Osteocyte (in vitro differentiated cells): ENCODE measurements at places on chromosomes 7 and 10. TPM values are rescaled to one million over a fixed set of nuclear protein-coding genes. Genes with fewer than 3 reads are reported as not detected.

DNA sequence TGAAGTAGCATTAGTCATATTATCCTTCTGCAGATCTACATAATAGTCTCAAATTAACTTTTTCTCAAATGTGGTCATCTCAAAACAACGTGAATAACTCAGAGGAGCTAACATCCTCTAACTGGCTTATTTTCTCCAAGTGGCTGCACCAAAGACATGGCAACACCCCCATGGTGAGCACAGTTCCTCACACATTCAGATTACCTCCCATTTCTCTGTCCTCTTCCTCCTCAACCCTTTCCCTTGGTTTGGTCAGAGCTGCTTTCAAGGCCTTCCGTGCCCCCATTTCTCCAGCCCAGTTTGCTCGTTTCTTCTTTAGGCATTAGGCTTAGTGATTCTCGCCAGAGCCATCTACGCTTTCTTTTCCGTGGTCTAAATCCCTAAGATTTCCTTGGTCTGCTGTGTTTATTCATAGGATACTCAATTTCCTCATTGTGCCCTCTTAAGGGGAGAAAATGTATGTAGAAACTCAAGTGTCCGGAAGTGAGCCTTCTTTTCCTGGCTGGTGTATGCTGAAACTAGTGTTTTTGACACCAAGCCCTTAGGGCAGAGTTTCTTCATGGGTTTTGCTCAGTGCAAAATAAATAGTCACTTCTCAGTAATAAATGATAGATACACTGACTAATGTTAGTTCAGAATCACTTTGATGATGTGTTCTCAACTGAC is 2.6 kb downstream of the MET start:
- DNase-seq, result no peak

DNA sequence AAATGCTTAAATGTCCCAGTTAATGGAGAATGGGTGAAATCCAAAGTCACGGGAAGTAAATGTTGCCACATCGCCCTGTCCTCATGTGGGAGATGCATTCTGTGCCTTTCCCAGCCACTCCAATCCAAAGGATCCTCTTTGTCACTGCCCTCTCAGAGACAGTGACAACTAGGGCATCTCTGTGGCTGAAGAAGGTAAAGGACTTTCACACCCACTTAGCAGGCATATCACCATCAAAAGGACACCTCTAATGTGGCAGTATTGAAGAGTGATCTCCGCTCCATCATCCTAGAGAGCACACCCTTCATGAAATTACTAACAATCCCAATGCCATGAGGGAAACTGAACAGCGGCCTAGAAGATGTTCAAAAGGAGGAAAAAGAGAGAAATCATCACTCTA is 13.6 kb downstream of the ATXN7L1 start:
- no peak for DNase-seq

DNA sequence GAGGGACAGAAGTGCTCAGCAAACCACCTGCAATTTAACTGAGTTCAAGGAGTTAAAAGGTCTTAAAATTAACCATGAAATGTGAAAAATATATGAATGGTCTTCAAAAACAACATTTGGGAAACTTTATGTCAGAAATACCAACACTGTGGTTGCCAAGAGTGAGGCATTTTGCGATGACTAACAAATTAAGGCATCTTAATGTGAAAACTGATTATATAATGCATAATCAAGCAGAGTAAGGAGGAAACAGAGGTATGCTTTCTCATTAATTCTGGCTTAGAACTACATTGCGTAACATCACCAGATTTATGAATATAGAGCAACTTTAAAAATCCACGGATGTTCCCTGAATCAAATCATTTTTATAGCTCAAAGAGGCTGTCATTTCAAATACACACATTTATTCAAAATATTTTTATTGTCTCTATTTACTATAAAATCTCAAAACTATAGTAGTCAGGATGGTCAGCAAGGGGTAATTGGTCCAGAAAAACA is 335.5 kb downstream of the LRRTM3 start:
- DNase-seq, result no peak

GRCh38 chr10:112653215-112653614 is 206.2 kb downstream of the VTI1A start:
- DNase-seq, result no peak

GRCh38 chr10:91162495-91163268 is 57.8 kb upstream of the PCGF5 start:
- DNase-seq, result peak; percentile 89

- DNase-seq, result no peak
These were observed 218.8 kb downstream of the PHF14 start for GRCh38 chr7:11192506-11192905.

- no peak for DNase-seq
These were observed 23.0 kb downstream of the GHRHR start for GRCh38 chr7:30986738-30987137.

- DNase-seq, result no peak
These were observed 53.0 kb downstream of the KLRG2 start for GRCh38 chr7:139430443-139430842.

GRCh38 chr10:63429281-63429680 is 36.5 kb downstream of the JMJD1C start:
- no peak for DNase-seq

DNA sequence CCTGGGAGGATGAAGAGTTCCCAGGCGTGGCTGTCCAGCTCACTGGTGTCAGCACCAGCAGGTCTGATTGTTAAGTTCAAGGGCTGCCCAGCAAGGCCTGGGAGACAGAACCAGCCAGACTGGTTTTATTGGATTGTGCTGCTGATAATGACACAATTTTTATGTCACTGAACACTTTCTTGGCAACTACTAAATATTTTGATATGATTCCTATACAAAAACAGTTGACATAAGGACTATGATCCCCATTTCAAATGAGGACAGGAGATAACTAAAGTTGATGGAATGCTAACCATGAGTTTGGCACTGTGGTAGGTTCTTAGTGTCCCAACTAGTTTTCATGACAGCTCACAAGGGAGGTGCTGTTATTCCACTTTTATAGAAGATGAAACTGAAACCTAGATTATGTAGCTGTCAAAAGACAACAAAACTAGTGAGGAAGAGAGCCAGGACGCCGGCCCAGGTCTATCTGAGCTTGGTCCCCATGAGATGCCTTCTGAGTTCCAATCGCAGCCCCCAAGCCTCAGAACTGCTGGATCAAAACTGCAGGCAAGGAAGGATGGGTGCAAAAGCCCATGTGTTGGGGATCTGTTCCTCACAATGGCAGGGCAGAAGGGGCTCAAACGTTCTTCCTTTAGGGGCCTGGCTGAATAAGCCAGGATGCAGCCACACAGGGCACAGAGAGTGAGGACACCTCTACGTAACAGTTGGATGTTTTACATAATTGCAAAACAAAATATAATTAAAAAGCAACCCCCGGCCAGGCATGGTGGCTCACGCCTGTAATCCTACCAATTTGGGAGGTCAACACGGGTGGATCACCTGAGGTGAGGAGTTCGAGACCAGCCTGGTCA is 52.8 kb downstream of the COBL start:
- peak; percentile 51 for DNase-seq

- peak; percentile 74 for DNase-seq
These were observed 58.2 kb downstream of the TMEM270 start for GRCh38 chr7:73918926-73919693.

DNA sequence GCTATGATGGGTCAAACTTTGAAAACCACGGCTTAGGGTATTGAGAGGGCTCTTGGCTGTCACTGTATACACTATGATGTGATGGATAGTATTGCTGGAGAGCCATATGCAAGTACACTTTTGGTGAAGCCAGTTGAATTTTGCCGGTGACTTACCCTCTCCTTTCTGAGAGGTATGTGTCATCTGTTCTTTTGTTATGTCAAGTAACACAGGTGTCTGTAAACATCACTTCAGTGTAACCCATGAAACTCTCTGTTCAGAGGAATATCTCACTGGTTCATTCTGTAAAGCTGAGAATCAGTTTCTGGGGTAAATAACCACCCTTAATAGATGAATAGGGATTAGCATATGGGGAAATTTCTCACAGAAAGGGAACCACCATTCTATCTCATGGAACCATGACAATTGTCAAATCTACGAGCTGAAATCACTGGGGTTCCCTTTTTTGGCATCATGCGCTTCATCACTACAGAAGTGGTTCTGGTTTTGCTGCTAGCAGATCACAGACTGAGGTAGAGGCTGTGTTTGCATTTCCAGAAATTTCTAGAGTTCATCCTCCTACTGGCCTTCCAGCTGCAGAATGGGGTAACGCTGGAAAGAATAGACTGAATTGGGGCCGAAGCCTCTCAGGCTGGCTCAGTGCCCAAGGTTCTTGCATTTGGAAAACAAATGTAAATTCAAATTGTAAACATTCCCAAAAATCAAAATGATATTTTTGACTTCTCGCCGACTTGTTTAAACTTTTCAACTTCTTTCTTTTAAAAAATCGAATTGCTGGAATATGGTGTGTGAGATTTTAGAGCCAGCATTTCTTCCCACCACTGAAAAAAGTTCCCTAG is 83.3 kb upstream of the CREB5 start:
- no peak for DNase-seq

DNA sequence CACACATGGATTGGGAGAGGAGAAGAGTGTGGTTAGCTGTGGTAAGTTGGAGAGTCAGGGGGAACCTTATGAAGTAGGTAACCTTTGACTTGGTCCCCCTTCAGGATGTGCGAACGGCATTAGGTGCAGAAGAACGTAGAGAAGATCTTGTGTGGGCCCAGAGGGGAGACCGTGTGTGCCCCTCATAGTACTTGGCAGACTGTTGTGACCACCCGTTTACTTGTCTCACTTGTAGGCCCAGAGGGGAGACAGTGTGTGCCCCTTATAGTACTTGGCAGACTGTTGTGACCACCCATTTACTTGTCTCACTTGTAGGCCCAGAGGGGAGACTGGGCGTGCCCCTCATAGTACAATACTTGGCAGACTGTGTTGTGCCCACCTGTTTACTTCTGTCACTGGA is 2.6 kb downstream of the GTPBP4 start:
- no peak for DNase-seq

DNA sequence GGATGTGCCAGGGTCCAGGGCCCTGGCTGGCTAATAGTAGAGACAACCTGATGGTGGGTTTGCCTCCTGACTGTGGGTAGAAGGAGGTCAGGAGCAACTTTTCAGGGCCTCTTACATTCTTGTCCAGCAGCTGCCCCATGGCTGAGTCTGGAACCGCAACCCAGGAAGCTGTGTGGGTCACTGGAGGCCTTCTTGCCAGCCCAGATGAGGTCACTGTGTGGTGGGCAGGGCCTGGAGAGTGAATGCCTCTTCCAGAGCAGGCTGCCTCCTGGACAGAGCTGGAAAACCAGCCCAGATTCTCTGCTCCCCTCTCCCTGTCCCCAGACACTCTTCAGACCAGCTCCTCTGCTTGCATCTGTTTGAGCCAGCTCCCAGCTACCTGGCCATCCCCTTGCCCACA is 43.5 kb upstream of the LEP start:
- no peak for DNase-seq

DNA sequence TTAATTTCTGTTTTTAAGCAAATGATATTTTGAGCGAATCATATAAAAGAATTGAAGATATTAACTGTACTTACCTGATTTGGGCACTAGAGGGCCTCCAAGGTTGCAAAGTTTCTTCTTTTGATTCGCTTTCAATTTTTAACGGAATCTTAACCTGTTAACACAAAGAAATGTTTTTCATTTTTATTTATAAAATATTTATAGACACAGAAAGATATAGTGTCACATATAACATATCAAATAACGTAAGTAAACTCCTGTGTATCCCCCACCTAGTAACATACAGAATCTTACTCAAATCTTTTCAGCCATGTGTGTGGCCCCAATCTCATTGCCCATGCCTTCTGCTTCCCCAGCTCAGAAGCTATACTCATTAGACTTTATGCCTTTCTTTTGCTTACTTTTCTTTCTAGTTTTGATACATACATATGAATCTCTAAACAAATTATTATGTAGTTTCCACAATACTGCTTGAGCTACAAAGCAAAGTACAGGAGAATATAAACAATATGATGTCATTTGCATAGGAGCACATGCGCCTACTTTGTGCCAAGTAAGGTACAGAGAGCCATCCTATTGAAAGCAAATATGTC is 49.5 kb upstream of the ZPBP start:
- no peak for DNase-seq

DNA sequence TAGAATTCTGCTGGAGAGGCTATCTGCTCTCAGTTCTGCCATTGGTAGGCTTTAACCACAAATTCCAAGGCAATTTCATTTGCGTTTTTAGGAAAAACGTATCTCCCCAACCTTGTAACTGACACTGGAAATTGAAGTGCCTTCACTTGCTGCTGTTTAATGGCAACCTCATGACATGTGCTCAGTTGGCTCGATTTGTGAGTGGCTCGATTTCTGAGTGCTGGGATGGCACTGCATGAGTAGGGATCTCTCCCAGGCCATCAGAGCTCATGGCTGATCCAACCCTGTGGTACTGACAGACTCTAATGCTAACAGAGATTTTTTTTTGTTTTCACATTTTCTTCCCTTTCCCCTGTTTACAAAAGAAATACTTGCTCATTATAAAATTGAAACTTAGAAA is 56.0 kb downstream of the SUFU start:
- no peak for DNase-seq

GRCh38 chr7:151592868-151593486 is 73.3 kb upstream of the RHEB start:
- no peak for DNase-seq

GRCh38 chr10:101121654-101122031 is 9.5 kb upstream of the TLX1 start:
- no peak for DNase-seq

DNA sequence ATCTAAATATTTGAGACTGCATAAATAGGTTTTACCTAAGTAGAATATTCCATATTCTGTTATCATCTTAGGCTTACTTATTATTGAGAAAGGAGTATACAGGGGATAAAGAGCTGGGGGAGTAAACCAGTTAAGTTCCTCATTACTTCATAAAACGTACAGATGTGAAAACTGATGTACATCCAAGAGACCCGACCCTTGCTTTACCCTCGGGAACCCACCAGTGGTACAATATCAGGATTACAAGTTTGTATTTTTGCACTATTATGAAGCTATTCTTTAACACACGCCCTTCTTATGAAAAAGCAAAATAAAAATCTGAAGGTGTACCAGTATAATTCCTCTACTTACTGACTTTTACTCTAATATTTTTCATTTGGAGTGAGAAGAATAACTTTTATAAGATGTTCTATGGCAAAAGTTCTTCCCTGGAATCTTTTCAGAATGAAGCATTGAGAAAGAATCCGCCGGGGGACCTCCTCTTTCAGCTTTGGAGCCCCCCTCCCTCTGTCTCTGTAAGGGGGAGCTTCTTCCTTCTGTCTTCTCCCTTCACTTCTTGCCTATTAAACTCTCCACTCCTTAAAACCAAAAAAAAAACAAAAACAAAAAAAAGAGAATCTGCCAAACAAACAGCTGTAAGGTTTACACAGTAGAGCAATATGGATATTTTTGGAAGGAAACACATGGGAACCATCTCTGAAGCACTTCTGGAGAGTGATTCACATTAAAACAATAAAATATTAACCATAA is 550.0 kb downstream of the TNS3 start:
- DNase-seq, result no peak

DNA sequence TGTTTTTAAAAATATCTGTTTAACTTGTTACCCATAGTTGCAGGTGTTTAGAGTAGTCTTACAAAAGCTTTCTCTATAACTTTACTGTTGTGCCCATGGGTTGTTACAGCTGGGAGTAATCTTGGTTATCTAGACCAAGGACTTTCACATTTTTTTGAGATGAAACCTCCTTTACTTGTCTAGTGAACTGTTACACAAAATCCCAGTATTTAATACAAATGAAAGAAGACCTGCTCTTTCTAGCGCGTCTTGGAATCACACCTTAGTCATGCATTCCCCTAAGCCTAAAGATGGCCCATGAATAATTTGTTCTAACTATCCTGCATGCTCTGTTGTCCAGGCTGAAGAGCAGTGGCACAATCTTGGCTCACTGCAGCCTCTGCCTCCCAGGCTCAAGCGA is 38.0 kb downstream of the CSGALNACT2 start:
- DNase-seq, result no peak

The H2BK1 gene
- total RNA-seq, result 1.1 TPM in 1 of 2 replicates, not detected in the other

The HOXA4 gene
- not detected in 2 replicates for total RNA-seq

The CTNNA3 gene
- 0.30 and 0.39 TPM in 2 replicates for total RNA-seq

The MSS51 gene
- total RNA-seq, result 2.6 and 2.8 TPM in 2 replicates
